IPS DF 6.9 (cell line): ENCODE measurements at places on chromosomes 11 and 22.

DNA sequence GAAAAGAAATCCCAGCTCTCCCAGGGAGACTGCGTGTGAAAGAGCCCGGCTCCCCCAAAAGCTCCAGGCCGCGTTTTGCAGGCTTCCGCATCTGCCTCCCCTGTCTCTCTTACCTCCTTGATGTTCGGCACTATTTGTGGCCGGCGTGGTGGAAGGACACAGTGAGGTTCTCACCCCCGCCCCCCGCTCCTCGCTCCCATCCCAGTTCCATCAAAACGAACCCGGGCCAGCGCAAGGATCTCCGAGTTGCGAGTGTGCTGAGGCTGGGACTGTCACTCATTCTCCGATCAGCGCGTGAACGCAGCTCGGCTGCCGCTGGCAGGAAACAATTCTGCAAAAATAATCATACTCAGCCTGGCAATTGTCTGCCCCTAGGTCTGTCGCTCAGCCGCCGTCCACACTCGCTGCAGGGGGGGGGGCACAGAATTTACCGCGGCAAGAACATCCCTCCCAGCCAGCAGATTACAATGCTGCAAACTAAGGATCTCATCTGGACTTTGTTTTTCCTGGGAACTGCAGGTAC lies at the start of gene NCAM1:
NCAM1 (plus strand) TSS at position 275 of the 523 bp plus-strand sequence.
- peak; percentile 76 for DNase-seq

DNA sequence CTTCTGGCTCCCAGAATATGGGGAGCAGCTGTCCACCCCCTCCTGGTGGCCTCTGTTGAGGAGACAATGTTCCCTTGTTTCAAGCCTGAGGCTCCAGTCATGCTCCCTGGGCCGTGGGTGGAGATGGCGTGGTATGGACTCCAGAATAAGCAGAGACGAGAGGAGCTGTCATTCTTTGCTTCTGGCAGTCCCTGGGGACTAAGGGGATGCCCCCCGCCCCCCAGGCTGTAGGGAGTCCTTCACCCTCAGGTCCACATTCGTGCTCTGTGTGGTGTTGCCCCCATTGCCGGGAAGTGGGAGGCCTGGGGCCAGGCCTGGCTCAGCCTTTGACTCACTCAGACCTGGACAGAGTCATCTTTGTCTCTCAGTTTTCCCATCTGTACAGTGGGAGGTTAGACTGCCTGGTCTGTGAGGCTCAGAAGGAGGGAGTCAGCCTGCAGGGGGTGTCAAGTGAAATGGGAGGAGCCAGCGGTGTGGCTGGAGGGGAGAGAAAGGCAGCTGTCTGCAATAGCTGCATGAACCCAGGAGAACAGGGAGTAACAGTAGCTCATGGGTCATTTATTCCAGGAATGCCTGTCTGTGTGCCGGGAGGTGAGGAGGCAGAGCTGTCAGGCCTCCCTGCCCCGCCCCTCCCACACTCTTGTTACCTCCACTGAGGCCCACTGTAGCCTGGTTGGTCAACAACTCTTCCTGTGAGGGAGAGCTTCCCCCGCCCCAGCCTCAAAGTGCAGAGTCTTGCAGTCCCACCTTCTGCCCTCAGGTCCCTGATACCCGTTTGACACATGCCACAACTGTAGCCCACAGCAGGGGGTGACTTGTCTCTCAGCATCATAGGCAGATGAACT lies 6.3 kb downstream of the ARHGEF17 start:
- no peak for DNase-seq

- no peak for DNase-seq
Measured at GRCh38 chr11:94948070-94948617, 25.2 kb downstream of the CWC15 start.

DNA sequence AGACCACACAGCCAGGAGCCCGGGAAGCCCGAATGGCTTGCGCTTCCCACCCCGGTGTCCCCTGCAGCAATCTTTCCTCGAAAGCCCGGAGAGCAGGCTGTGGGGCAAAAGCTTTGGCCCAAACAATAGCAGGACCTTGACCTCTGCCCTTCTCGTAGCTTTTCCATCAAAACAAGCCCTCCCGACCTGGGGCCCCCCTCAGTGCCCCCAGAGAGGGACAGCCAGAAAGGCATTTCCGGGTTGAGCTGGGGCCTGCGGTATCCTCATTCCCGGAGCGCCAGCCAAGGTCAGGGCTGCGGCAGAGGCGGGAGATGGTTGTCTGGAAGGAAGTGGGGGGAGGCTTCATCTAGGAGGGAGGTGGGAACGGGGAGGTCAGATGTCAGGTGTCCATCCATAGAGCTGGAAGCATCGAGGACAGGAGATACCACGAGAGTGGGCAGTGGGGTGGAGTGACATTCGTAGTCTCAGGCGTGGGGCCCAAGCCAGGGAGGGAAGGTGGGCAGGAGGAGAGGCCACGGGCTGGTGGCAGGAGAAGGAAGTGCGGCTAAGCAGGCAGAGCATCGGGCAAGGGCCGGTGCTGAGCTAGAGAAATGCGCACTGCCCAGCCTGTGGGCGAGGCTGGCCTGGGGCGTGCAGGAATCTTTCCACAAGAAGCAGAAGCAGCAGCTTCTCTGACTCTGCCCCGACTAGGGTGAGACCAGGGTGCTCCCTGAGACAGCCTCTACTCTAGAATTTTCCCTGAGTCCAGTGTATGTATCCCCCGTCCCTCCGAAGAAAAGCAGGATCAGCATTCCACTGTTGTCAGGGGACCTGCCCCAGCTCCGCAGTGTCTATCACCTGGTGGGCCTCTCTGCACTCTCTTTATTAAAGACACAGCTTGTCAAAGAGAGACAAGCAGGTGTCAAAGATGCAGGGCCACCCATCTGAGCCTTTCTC lies 14.3 kb downstream of the PDGFB start:
- no peak for DNase-seq

DNA sequence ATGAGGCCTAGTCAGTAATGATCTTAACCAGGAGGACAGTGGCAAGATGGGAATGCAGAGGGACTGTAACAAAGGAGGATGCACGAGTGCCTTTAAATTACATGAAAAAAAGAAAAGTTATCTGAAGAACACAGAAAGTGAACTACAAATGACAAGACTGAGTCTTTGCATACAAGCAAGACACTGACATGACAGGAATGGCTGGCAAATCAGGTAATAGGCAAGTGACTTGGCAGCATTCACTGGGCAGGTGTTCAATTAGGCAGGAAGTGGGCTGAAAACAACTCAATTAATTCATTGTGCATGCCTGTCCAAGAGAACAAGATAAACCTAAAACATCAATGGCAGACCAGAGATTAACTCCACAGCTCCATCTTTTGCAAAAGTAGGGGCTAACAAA lies 24.0 kb downstream of the SMCO4 start:
- DNase-seq = no peak

DNA sequence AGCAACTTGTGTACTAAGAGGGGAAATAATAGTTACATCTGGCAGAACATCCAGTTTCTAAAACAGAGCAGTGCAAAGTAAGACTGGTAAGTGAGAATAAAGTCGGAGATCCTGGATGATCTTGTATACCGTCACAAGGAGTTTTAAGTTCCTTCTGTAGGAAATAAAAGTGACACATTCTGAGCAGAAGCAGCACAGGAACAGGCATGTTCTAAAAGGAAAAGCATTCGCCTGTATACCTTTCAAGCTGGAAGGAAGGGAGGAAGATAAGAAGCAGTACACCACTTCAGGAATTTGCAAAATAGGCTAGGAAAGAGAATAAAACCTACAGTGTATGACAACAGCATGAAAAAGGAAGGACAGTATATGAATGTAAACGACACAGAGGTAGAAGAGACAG lies 106.2 kb upstream of the TP53AIP1 start:
- no peak for DNase-seq

DNA sequence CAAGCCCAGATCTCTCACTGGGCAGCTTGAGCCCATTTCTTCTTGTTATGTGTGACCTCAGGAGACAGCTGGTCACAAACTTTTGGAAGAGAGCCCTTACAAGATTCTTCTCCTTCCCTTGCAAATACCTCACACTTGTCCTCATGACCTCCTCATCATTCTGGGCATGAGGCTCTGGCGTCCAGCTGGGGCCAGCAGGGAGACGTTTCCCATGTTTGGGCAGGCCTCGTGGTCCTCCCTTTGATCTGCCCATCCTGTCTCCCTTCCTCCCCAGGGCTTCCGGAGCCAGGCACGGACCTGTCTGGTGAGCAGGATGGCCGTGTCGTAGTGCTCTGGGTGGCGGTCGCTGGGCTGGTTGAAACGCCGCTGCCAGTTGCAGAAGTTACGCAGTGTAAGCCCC lies 9.7 kb downstream of the ADAMTS8 start:
- no peak for DNase-seq

GRCh38 chr11:41306431-41306830 lies 153.0 kb downstream of the LRRC4C start:
- no peak for DNase-seq

GRCh38 chr11:66126064-66126463 lies 56.0 kb downstream of the PACS1 start:
- no peak for DNase-seq

- DNase-seq = no peak
Measured at GRCh38 chr11:93653571-93653970, 7.9 kb upstream of the CEP295 start.
